ENCODE measurements at places on chromosomes 4 and X. TPM values are rescaled to one million over a fixed set of nuclear protein-coding genes. Genes with fewer than 3 reads are reported as not detected.

ETDB gene
- total RNA-seq, result not detected

DNA sequence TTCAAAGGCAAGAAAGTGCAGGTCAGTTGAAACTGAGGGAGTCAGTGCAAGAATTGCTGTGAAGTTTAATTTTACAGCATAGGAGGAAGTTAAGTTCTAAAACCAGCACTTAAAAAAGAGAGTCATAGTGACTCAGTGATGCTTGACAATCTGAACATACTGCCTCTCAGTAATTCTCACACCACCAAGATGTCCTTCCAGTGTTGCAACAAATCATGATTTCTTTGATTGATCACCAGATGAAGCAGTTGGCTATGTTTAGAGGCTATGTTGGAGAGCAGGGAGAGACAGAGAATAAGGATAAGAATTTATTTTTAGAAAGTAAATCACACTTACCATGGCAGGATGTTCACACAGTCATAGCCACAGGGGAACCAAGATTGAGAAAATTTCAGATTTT, 13.2 kb downstream of the TRIM2 start:
- no peak for DNase-seq

- DNase-seq, result no peak
These were observed 25.5 kb downstream of the PHEX start for GRCh38 chrX:22057667-22058066.

DNA sequence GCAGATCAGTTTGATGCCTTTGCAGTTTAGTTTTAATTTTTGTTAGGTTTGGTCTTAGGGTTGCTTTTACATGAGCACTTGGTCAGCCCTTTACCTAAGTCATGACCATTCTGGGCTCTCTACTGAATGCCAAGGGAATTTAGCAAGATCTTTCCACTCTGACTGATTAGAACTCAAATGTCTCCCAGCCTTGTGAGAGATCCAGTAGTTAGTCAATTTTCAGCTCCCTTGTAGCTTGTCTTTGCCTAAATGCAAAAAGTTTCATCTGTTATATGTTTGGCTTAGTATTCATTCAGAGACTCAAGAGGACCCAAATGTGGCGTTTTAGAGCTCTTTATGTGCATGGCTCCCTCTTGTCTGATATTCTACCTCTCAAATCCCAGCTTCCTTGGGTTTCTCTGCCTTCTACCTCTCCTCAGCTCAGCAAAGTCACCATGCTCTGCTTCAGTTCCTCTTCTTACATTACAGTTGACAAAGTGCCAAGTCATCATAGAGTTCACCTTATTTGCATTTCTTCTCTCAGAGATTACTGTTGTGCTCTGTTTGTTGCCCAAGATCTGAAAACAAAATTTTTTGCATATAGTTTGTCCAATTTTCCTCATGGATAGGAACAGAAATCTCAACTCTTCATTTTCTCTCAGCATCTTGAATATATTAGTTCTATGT, 17.5 kb upstream of the JAKMIP1 start:
- DNase-seq, result no peak

- no peak for DNase-seq
These were observed 25.5 kb upstream of the MYOZ2 start for GRCh38 chr4:119110121-119110520.

DNA sequence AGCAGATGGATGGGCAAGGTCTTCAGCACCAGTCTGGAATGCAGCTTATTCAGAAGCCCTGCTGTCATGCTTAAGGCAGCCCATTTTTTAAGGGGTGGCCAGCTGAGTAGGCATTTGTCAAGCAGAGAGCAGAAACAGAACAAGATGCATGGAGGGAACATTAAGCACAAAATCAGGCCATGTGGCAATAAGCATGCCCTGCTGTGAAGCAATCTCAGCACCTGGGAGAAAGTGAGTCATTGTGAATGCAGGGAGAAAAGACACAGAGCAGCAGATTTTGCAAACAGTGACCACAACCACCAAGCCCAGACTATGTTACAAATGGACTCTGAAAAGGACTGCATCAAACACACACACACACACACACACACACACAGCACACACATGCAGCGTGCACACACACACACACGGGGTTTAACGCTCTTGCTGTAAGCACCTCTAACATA, 94.1 kb upstream of the GALNT7 start:
- no peak for DNase-seq

- DNase-seq, result no peak
These were observed 5.7 kb downstream of the CD99 start for GRCh38 chrX:2696698-2697215.

DNA sequence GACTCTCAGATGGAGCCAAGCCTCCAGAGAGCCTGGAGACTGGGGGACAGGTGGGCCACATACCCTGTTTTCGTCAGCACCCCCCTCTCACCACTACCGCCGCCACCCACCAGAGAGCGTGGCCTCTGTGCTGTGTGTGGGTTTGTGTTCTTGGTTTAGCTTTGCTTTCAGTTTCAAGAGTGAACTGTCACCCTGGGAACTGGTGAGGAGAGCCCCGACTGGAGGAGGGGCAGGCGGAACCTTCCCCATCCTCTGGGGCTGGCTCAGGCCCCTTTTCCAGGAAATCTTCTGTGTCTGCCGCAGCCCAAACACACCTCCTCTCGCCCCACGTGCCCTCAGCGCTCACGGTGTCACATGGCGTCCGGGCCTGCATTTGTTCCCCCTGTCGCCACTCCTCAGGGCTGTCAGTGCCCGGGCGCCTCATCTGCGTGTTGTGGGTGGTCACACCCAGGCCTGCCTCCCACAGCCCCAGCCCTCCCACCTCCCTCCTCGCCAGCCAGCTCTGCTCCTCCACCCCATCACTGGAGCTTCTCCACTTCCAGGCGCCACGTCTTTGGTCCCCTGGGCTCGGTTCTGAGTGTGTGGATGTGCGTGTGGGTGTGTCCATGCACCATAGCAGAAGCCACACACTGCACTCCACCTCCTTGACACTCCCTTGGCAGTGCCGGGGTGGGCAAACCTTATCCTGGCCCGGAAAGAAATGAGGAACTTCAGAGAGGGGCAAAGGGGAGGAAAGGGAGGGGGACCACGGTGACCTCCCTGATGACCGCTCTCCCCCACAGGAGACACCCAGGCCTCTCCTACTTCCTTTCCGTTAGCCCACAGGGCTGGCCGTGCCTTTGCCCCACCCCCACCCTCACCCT, 27.8 kb downstream of the ELF4 start:
- DNase-seq, result peak; percentile 69

DNA sequence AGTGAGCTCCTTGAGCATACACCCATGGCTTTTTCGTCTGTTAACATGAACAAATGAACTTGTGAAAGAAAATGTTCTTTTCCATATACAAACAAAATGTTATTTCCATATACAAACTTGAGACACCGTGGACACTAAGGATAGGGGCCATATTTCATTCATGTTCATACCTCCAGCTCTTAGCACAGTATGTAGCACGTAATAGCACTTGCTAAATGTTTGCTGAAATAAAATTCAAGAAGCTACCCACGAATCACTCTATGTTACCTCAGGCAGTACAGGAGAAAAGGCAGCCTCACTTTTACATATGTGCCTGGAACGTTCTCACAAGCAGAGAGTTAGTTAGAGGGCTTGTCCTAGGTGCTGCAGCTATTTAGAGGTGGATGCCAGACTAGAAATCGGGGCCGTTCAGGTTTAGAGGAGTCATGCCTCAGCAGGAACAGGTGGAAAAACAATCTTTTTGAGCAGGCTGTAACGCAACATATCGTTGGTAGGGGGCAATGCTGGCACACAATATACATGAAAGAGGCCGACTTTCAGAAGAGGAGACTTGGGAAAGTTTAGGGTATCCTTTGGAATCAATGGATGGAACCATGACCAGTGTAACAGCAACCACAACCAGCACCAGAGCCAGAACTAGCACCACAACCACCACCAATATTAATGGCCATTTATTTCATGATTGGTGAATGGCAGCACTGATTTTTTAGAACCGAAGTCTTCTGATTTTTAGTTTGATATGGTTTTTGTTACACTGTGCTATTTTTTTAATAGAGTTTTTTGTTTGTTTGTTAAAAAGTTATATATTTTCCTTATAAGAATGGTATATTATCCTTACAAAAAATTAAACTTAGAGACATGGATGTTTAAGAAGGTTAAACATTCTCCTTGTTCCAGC, 14.8 kb upstream of the PAQR3 start:
- DNase-seq, result no peak

GRCh38 chrX:149213264-149213663, 291.8 kb downstream of the IDS start:
- DNase-seq, result no peak

GRCh38 chrX:49197543-49198087, 2.4 kb downstream of the SYP start:
- no peak for DNase-seq

DMP1 gene
- total RNA-seq, result not detected

DNA sequence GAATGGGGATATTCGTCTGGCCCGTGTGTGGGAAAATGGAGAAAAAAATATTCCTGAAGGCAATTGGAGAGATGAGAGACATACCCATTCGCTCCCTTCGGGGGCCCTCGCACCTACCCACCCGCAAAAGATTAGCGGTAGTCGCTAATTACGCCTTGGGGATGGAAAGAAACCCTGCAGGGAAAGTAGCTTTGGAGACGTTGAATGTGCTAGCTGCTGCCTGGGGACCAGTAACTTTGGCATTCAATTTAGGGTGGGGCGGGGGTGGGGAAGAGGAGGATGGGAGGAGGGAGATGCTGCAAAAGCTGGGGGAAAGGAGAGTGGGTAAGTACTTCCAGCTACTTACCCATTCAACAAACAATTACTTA, 407 bp upstream of the ZC4H2 start:
- no peak for DNase-seq

GRCh38 chr4:142631836-142632235, 214.3 kb downstream of the INPP4B start:
- DNase-seq, result no peak

CXCL13 gene
- total RNA-seq, result not detected

DNA sequence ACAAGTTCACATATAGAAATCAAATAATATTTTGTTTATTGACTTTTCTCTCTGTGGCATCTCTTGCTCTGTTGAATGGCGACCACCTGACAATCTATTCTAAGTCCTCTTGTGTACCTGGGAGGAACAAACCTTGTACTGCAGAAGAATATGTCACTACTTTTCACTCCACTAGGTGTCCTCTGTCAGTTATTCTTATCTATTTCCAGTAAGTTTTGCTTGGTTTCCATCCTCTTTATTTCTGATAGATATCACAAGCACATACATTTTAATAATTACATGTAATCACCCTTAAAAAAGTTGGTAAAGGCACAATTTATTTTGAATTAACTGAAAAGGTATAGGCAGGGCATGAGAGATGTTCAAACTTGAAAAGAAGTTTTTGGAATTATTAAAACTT, 238.4 kb downstream of the SNCA start:
- no peak for DNase-seq

- DNase-seq, result no peak
These were observed 116.0 kb upstream of the RPS6KA3 start for GRCh38 chrX:20382518-20383297.

MAOB gene
- 80.6 TPM for total RNA-seq

HCCS gene
- total RNA-seq, result 39.3 TPM

SMARCA1 gene
- total RNA-seq, result 23.9 TPM

DNA sequence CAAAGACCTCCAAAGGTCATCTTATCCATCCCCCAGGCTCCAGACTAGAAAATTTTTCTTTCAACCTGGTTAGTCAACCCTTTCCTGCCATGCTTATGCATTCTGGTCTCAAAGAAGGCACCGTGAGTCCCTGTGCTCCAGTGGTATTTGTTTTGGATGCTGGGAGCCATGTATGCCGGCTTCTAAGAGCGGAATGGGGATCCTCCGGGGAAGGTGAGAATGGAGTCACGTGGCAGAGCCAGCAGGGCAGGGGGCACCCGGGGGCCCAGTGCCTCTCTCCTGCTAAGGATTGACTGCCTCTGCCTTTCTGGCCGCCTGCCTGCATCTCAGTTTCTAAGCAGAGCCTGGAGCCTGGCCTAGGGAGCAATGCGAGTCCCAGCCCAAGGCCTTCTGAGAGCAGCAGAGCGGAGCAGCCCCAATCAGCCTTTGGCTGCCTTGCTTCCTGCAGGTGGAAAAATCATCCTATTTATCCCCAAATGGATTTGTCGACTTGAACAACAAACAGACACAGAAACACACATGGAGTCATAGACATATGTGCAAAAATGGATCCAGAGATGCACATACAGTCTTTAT, 141.0 kb downstream of the PJA1 start:
- DNase-seq, result no peak

GPR50 gene
- not detected for total RNA-seq

FGF16 gene
- total RNA-seq, result not detected

FOXP3 gene
- not detected for total RNA-seq

DOK7 gene
- total RNA-seq, result 47.5 TPM

DNA sequence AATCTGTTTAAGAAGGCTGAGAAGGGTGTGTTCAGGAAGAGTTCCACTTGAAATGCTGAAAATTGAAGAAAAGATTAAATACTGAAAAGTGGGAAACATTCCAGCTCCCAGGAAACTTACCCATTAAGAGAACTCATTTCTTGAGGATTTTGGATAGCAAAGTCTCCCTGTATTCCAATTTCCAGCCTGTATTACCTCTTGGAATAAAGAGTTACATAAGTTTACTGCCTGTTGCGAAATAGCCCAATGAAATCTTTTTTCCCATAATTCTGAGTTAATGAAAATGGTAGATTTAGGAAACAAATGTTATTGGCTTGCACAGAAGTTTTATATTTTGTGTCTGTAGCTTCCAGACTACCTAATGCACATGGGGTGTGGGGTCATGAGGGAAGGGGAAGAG, 12.0 kb downstream of the NHSL2 start:
- DNase-seq, result no peak

GUCY1A1 gene
- 16.4 TPM for total RNA-seq

DNA sequence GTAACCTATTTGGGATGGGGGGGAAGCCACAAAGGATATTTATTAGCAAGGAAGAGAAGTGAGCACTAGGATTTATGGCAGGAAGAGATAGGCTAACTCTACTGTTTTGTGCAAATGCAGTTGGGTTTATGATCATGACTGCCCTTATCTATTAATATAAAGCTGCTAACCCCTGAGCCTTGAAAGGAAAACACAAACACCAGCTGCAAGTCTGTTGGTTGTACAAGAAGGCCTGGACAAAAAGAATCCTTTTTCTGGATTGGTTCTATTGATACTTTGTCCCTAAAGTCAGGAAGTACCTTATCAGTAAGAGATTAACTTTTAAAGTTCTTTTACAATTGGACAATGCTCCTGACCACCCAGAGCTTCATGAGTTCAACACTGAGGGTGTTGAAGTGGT, 188.8 kb downstream of the LRBA start:
- no peak for DNase-seq

SH3TC1 gene
- total RNA-seq, result 5.1 TPM

FGG gene
- total RNA-seq, result not detected

- no peak for DNase-seq
These were observed 227.9 kb upstream of the ANKRD50 start for GRCh38 chr4:124940387-124940786.

GRCh38 chr4:100288161-100288560, 97.9 kb upstream of the DDIT4L start:
- no peak for DNase-seq

All from psoas muscle (tissue), 8 donors.